ENCODE measurements at places on chromosomes 1 and 21.

DNA sequence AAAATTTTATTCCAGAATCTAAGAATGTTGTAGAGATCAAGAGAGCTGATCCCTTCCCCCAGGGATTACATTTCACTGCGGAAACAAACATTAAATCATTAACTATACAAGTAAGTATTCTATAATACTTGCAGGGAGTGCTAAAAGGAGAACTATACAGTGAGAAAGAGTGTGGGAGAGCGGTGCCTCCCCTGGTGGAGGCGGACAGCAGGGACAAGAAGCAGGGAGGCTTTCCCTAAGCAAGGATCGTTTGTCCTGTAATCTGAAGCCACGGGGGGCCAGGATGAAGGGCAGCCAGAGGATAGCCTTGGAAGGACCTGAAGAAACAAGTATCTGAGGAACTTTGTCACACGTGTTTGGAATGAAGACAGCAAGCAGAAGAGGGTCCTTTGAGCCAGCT lies 40.1 kb downstream of the SLC9C2 start:
- no peak for DNase-seq

DNA sequence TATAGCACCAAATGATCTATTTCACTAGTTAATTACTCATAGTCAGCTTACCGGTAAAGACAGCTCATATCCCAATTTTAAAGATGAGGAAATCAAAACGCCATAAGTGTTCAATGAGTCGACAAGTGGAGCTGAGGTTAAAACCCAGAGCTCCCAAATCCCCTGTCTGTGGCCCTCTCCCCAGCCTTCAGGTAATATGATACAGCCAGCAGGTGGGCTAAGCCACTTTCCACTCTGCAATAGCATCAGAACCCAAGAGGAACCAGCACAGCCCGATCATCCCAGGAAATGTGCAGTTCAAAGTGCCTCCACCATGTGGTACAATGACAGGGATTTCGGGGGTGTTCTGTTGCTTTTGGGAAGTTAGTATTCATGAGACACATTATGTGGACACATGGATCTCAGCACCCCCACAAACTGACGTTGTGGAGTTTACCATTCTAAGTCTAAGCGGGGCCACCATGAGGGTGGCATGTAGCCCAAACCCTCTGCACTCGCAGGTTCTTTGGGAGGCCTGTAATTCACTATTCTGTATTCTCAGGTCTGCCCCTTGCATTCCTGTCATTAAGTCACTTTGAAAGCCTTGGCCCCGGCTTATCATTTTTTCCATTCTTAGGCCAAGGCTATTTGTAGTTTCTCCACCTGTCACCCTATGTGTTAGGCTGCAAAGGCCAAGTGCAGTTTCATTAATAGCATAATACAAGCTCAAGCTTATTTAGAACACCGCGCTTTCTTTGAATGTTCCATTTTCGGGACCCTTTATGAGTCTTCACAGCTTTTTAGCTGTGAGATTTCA lies 26.3 kb upstream of the ACTN2 start:
- no peak for DNase-seq

DNA sequence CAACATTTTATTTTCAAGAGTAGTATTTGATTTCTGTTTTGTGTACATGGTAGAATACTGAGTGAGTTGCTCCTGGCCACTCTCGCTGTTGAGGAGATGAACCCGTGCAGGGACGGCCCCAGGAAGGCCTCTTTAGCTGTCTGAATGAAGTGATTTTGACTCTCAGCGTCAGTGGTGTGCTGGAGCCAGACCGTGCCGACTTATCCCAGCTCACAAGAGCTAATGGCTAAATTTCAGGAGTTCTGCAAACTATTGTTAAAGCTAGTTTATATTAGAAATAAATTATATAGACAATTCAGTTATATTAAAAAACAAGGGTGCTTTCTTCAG lies 111.2 kb upstream of the KIF26B start:
- DNase-seq, result no peak

- DNase-seq, result no peak
These were observed 277.1 kb downstream of the AJAP1 start for GRCh38 chr1:4931486-4931885.

DNA sequence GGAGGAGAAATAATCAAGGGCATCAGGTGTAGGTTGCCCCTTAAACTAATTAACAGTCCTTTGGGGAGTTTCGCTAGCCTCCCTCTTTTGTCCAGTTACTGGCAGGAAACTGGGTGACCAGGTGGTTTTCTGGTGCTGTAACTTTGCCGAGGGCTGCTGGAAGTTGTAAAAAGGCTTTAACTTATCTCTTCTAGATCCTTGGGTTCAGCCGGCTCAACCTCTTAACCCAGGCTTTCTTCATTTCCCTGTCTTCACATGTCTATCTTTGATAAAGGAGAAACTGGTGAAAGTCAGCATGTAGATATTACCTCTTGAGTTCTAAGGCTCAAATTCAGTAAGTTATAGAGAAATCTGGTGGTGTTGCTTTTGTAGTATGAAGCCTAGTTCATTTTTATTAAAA lies 289.7 kb upstream of the NRIP1 start:
- DNase-seq, result no peak

DNA sequence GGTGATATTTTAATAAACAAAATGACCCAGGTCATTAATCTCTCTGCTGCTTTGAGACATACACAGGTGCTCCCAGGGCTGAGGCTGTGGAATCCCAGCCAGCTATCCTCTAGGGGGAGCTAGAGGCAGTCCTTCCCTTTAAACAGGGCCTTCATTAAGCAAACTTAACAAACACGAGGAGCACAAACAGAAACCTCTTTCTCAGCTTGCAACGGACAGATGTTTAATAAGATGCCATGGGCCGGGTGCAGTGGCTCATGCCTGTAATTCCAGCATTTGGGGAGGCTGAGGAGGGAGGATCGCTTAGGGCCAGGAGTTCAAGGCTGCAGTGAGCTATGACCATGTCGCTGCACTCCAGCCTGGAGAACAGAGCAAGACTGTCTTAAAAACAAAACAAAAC lies 106.7 kb downstream of the HIVEP3 start:
- DNase-seq, result peak; percentile 66

- DNase-seq, result peak; percentile 87
These were observed 6.6 kb upstream of the RNU1-2 start for GRCh38 chr1:16888860-16889816.

- DNase-seq, result no peak
These were observed 11.8 kb downstream of the CSMD2 start for GRCh38 chr1:34153246-34153645.

DNA sequence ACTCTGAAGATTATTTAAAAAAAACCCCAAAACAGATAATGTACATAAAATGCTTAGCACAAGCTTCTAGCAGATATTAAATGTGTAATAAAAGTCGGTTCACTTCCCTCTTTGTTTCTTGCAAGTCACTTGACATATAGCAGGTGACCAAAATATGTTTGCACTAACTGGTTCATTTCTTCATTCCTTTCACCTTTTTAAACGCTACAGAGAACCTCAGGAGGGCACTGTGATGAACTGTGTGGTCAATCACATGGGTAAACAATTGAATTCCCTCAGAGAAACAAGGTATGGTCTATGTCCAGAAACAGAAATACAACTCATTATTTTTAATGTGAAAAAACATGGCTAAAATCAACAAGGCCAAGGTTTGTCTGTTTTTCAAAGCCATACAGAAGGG lies 51.3 kb upstream of the BCL10 start:
- DNase-seq, result no peak

DNA sequence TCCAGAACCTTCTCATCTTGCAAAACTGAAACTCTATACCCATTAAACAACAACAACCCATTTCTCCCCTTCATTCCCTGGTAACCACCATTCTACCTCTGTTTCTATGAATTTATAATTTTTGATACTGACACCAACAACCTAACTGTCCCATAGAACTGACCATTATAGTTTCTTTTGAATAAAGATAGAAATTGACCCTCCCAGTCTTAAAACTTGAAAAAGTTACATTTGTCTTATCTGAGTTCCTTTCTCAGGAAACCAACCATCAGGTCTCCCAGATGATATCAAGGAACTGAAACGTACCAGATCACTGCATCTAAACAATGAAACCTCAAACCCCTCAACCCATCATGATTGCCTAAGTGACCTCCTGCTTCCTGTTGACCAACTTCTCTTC lies 27.1 kb downstream of the RNF115 start:
- DNase-seq, result no peak

DNA sequence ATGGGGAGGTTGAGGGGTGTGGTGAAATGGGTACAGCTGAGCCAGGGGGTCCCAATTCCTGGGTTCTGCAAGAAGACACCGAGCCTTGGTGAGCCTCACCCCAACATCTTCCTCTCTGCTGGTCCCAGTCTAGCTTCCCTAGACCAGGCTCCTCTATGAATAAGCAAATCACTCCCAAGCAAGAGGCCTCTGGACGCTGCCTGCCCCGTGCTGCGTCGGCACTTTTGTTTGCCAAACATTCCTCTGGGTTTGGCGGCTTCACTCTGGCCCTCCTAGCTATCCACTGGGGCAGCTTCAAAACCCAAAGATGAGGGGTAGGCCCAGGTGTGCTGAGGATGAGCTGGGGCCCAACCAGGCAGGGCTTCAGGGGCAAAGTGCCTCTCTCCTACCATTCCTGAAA lies 137.1 kb upstream of the CD34 start:
- peak; percentile 75 for DNase-seq

- no peak for DNase-seq
These were observed 338.3 kb downstream of the NEGR1 start for GRCh38 chr1:71944006-71944405.

- no peak for DNase-seq
These were observed 81.0 kb upstream of the IVNS1ABP start for GRCh38 chr1:185398022-185398421.

- peak; percentile 66 for DNase-seq
These were observed 6.3 kb downstream of the INTS11 start for GRCh38 chr1:1318131-1318652.

- DNase-seq, result peak; percentile 37
These were observed 872 bp downstream of the BRINP2 start for GRCh38 chr1:177171536-177172123.

GRCh38 chr1:74637296-74637695 lies 36.3 kb downstream of the ERICH3 start:
- DNase-seq, result no peak

GRCh38 chr1:155325603-155325893 lies 4.9 kb downstream of the RUSC1 start:
- DNase-seq, result no peak

GRCh38 chr1:43438576-43438952 lies 15.2 kb downstream of the HYI start:
- DNase-seq, result no peak

DNA sequence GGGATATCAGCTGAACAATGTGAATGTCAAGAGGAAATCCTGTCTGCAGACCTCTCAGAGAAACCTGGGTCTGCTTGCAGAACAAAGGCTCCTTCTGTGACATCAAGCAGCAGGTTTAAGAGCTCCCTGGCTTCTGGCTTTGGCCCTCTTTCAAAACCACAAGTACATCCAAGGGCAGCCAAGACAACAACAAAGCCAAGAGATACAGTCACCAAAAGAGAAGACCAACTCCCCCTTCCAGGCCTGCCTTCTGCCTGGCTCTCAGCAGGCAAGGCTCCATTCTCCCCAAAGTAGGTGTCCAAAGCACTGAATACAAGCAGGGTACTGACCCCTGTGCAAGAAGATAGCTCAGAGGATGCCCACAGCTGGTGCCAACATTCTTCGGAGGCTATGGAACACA lies 11.5 kb downstream of the BCAR3 start:
- DNase-seq, result peak; percentile 70

DNA sequence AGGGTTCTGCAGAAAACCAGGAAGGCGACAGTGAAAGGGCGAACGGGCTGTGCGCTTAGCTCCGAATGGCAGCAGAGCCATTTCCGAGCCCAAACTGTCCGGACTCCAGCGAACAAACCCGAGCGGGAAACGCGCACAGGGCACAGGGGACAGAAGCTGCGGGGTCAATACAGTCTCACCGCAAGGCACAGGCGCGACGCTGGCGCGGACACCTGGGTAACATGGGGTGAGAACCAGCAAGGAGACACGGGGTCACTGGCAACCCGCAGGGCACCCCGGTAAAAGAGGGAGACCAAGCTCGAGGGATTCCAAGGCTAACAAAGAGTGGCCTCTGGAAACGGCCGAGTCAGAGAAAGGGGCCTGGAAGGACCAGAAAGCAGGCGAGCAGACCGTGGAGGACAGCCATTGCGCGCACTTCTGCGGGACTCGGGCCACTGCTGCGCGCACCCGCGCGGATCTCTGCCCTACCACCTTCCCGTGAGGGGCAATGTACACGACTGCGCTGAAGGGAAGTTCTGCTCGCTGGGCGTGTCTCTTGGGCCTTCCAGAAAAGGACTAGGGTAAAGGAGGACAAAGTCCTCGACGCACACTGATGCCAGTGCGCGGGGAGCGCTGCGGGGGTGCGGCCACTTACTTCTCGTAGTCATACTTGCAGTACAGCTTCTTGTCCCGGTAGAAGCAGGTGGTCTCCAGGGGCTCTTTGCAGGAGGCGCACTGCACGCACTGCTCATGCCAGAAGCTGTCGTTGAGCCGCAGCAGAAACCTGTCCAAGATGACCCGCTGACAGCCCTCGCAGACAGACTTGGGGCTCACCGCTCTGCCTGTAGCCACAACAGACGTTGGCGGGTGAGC lies 3.8 kb downstream of the LMX1A start:
- DNase-seq, result no peak

- DNase-seq, result no peak
These were observed 19.4 kb downstream of the PLEKHA6 start for GRCh38 chr1:204340081-204340889.

DNA sequence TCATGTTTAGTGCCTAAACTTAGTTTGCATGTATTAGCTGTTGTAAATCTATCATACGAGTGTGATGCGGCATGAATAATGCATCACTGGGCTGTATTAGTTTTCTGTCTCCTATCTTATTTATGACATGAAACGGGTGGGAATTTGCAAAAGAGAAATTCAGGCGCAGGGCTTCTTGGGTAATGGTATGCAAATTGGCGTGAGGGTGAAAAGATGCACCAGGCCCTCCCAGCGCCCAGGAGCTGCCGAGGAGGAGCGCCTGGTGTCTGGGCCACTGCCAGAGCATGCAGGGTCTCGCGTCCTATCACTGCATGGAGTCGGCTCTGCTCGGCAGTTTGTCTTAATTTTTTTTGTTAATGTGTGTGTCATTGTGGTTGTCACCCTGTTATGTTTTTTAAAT lies 82.9 kb upstream of the ACTL8 start:
- no peak for DNase-seq

- DNase-seq, result no peak
These were observed 260.7 kb downstream of the AJAP1 start for GRCh38 chr1:4915154-4915553.

GRCh38 chr1:66542811-66543767 lies 9.1 kb downstream of the SGIP1 start:
- peak; percentile 13 for DNase-seq

GRCh38 chr1:82485591-82486369 lies 685.0 kb downstream of the ADGRL2 start:
- DNase-seq, result peak; percentile 19

DNA sequence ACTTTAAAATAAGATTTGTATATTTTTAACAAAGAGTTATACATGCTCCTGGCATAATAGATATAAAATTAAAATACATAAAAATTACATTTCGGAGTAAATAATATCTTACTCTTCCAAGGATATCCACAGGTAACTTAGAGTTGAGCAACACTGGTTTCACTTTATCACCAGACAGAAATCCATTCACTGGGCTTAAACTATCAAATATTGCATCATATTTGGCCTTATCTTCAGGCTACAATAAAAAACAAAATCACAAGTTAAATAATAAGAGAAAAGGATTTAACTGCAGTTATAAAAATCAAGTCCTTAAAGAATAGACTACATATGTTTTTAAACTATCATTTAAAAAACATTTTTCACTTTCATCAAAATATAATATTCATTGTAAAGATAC lies 55.5 kb downstream of the EPS15 start:
- DNase-seq, result no peak

Data from AG20443 (cell line).